CD4-positive, CD25-positive, alpha-beta regulatory T cell (primary cell): ENCODE measurements at places on chromosomes 4 and X. TPM values are rescaled to one million over a fixed set of nuclear protein-coding genes. Genes with fewer than 3 reads are reported as not detected.

DNA sequence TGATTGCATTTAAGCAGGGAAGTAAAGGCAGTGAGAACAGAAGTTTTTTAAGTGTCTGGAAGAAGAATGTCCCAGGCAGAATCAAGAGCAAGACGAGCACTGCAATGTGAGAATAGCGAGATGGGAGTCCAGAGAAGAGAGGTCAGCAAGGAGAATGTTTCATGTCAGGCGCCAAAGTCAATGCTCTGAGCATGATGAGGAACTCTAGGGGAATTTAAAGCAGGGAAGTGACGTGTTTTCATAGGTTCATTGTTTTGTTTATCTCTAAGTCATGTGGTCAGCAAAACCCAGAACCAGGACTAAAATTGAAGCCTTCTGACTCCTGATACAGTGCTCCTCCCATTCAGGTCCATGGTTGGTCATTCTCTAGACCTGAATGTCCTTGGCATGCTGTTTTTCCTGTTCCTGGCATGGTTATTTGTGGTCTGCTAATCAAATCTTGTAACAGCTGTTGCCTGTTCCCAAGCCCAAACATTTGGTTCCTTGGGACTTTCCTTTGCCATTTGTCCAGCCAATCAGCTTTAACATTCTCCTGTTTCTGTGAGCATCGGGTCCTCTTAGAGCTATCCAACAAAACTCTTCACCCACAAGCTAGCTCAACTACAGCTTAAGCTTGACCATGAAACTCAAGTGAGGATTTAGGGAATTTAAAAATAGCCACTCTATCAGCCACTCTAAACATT is 37.7 kb downstream of the PTCHD1 start:
- H3K36me3 ChIP-seq = no peaks in the 10 kb centered on the region
- DNase-seq = no peak
- no peak overlapping the region for H3K4me3 ChIP-seq
- H3K27me3 ChIP-seq = no peaks in the 10 kb centered on the region
- no peak overlapping the region for H3K27ac ChIP-seq

GRCh38 chrX:21700967-21701366 is 42.8 kb upstream of the KLHL34 start:
- H3K27ac ChIP-seq = no peak overlapping the region
- no peaks in the 10 kb centered on the region for H3K36me3 ChIP-seq
- no peaks in the 10 kb centered on the region for H3K27me3 ChIP-seq
- DNase-seq = no peak
- no peaks in the 10 kb centered on the region for H3K4me1 ChIP-seq
- H3K4me3 ChIP-seq = no peak overlapping the region

GRCh38 chrX:109890910-109891502 is 111.9 kb upstream of the TMEM164 start:
- no peak overlapping the region for H3K27ac ChIP-seq
- no peaks in the 10 kb centered on the region for H3K27me3 ChIP-seq
- DNase-seq = peak; percentile 13
- no peaks in the 10 kb centered on the region for H3K4me1 ChIP-seq
- H3K36me3 ChIP-seq = no peaks in the 10 kb centered on the region

DNA sequence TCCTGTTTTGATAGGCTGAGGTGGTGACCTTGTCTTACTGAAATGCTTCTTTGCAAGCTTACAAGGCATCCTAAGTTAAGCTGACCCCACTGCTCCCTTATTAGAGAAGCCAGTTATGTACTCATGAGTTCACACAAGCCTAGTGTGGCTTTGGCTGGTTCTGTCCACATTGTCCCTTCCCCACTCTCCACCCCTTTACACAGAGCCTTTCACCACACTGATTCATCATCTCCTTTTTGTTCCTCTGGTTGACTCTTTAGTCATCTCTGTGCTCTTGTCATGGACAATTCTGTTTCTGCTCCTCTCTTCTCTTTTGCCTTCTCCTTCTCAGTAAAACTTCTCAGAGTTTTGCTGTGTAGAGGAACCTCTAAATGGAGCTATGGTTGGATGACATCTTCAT is 4.9 kb downstream of the CHRNA9 start:
- H3K27ac ChIP-seq = no peak overlapping the region
- H3K36me3 ChIP-seq = no peaks in the 10 kb centered on the region
- no peak overlapping the region for H3K4me3 ChIP-seq
- H3K4me1 ChIP-seq = no peaks in the 10 kb centered on the region

DNA sequence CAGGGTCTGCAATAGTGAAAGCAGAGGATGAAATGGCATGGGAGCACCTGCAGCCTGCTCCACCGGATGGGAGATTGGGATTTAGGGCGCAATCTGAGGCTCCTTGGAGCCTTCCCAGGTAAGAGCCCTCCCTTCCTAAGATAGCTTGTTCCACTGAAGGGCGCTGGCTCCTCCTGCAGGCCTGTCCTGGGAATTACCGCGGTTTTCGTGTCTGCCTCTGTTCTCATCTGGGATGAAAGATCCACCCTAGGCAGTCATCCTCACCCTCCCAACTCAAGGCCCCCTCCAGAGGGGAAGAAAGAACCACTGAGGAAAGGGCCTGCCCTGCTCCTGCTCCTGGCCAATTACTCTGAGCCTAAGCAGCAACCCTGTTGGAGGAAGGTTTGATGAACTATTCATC is 547.5 kb downstream of the SMARCA1 start:
- no peaks in the 10 kb centered on the region for H3K4me1 ChIP-seq
- DNase-seq = no peak
- no peaks in the 10 kb centered on the region for H3K27me3 ChIP-seq
- no peak overlapping the region for H3K4me3 ChIP-seq

DNA sequence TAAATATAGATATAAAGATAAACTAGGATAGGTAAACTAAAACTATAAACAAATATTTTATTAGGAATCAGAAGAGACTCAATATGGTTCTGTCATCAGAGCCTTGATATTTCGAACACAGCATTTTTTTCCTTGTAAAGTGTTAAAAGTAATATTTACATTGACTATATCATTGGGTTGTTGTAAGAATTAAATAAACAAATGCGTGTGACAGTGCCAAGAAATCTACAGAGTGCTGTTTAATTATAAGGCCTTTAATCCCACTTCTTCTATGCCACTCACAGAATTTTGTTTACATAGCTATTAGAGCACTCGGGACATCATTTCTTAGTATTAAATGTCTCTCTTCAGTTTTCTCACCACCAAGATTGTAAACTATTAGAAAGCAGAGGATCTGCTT is 807.4 kb downstream of the FSTL5 start:
- no peaks in the 10 kb centered on the region for H3K36me3 ChIP-seq
- no peak for DNase-seq
- H3K4me3 ChIP-seq = no peak overlapping the region
- no peaks in the 10 kb centered on the region for H3K27me3 ChIP-seq
- no peaks in the 10 kb centered on the region for H3K4me1 ChIP-seq

GRCh38 chr4:95153182-95153581 is 395.4 kb downstream of the BMPR1B start:
- DNase-seq = no peak
- no peak overlapping the region for H3K4me3 ChIP-seq
- peaks cover 6% of the 10 kb centered on the region for H3K4me1 ChIP-seq
- H3K36me3 ChIP-seq = no peaks in the 10 kb centered on the region
- H3K27me3 ChIP-seq = no peaks in the 10 kb centered on the region
- no peak overlapping the region for H3K27ac ChIP-seq

DNA sequence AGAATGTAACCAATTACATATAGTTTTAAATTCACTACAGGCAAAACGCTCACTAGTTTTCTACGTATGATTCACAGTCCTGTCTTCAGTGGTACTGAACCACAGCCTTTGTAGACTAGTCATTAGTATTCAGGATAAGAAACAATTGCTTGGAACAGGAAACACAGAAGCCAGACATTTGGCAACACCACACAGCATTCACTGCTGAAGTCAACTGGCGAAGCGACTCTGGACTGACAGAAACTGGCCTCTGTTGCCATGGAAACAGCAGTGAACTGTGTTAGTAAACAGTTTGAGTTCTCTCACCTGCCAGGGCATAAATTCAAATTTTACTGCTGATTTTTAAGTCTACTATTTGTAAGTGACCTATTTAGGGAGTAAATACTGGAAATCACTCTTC is 57.6 kb downstream of the MAPK10 start:
- no peaks in the 10 kb centered on the region for H3K27me3 ChIP-seq
- no peak overlapping the region for H3K27ac ChIP-seq
- H3K4me3 ChIP-seq = no peak overlapping the region
- H3K4me1 ChIP-seq = no peaks in the 10 kb centered on the region

- no peaks in the 10 kb centered on the region for H3K27me3 ChIP-seq
- no peak overlapping the region for H3K4me3 ChIP-seq
- DNase-seq = no peak
- H3K4me1 ChIP-seq = no peaks in the 10 kb centered on the region
- no peak overlapping the region for H3K27ac ChIP-seq
Observed at GRCh38 chr4:8594097-8595038, 1.8 kb downstream of the CPZ start.

- peak within 1 kb of the TSS; percentile 55 for H3K27ac ChIP-seq
- peak; percentile 66 for DNase-seq
Observed at GRCh38 chrX:2500803-2501558, at the start of the genes DHRSX and ZBED1. DHRSX (minus strand) TSS chrX:2500976; CDS start chrX:2500925, 51 bp downstream. ZBED1 (minus strand) TSS chrX:2500976; CDS start chrX:2490719, 10,257 bp downstream.

DNA sequence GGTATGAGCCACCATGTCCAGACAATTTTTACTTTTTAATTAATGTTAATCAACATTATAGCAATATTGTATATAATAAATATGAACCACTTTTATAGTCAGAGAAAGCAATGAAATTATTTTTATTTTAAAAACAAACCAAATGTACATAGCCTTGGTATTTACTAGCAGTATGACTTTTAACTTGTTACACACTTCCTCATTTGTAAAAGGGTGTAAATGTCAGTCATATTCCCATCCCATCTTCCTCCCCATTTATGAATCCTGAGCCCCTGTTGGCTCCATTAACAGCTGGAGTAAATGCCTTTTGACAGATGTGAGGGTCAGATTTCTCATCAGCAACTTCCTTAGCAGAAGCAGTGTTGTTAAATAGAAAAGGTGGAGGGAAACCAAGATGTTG is 179.6 kb upstream of the SPRY1 start:
- H3K36me3 ChIP-seq = no peaks in the 10 kb centered on the region
- no peak for DNase-seq

DNA sequence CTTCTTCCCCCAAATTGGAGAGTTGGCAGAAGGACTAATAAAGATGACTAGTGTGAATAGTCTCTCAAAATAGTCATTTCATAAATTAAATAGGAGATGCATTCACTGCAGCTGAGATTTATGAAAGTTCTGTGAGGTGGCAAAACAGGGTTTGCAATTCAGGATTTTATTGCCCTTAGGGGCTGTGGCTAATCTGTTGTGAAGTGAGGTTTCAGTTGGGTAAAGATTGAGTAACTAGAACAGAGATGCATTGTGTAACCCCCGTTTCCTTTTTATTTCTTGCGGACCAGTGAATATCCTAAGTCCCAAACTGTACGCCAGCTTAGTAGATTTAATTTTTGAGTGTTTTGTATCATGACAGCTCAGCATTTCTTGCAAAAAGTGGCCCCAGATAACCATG is 16.2 kb upstream of the SCRG1 start:
- no peaks in the 10 kb centered on the region for H3K27me3 ChIP-seq
- no peaks in the 10 kb centered on the region for H3K4me1 ChIP-seq
- no peak for DNase-seq
- H3K27ac ChIP-seq = no peak overlapping the region
- no peak overlapping the region for H3K4me3 ChIP-seq
- H3K36me3 ChIP-seq = no peaks in the 10 kb centered on the region

GRCh38 chr4:187065396-187065795 is 341.7 kb upstream of the FAT1 start:
- H3K36me3 ChIP-seq = no peaks in the 10 kb centered on the region
- no peak overlapping the region for H3K27ac ChIP-seq
- DNase-seq = no peak

DNA sequence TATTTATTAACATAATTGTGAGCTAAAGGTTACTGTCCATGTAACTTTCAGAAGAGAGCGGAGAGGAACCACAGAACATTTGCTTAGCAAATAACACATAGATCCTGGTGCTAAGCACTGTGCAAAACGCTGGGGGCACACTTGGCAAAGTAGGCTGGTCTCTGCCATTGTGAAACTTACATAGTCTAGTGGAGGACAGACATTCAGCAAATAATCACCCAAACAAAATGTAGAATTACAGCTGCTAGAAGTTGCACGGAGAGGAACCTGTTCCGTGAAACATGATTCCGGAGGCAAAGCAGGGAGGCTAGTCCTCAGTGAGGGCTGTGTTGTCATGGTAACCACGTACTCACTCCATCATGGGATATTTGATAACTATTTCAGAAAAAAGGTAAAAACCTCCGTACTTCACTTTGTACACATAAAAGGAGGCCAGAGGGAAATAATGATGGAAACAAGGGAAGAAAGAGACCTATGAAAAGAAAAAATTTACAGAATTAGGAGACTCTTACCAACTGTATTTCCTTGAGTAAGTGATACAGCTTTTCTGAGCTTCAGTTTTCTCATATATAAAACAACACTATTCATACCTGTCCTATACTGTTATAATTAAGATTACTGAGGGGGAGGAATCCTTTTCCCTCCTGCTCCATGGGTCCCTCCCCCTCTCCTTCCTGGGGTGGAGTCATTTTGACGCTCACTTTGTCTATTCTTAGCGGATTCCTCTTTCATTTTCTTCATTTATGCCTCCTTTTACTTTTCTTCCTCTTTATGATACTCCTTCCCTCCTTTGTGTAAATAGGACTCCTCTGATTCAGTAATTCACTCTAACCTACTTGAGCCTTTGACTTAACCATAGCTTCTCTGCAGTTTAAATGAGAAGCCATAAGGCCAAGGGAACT is 825 bp upstream of the RASGEF1B start:
- peaks cover 5% of the 10 kb centered on the region for H3K27me3 ChIP-seq
- DNase-seq = no peak
- H3K4me3 ChIP-seq = peak overlapping the region; percentile 78
- H3K4me1 ChIP-seq = peaks cover 23% of the 10 kb centered on the region
- peak overlapping the region; percentile 78 for H3K27ac ChIP-seq

GRCh38 chr4:114945616-114946015 is 167.8 kb downstream of the NDST4 start:
- no peak overlapping the region for H3K4me3 ChIP-seq
- H3K36me3 ChIP-seq = no peaks in the 10 kb centered on the region
- no peaks in the 10 kb centered on the region for H3K4me1 ChIP-seq
- no peaks in the 10 kb centered on the region for H3K27me3 ChIP-seq

- DNase-seq = no peak
- no peaks in the 10 kb centered on the region for H3K4me1 ChIP-seq
- H3K27me3 ChIP-seq = no peaks in the 10 kb centered on the region
- H3K36me3 ChIP-seq = peaks cover 5% of the 10 kb centered on the region
- H3K4me3 ChIP-seq = no peak overlapping the region
Observed at GRCh38 chrX:72467135-72467534, 105.5 kb downstream of the HDAC8 start.

The GAGE12F gene
- not detected for polyA plus RNA-seq

The NAT8L gene
- polyA plus RNA-seq = not detected

The GPAT3 gene
- polyA plus RNA-seq = 6.7 TPM

The GRPR gene
- 0.10 TPM for polyA plus RNA-seq

The XAGE2 gene
- not detected for polyA plus RNA-seq

The CLIC2 gene
- polyA plus RNA-seq = 0.76 TPM

The NOP14 gene
- polyA plus RNA-seq = 10.7 TPM

The SPINK2 gene
- polyA plus RNA-seq = 21.2 TPM

The ZDHHC15 gene
- 0.79 TPM for polyA plus RNA-seq

The TMSB15B gene
- 14.7 TPM for polyA plus RNA-seq
